ENCODE measurements at places on chromosomes 11 and 22. TPM values are rescaled to one million over a fixed set of nuclear protein-coding genes. Genes with fewer than 3 reads are reported as not detected.
A peak's percentile ranks its signal among the peaks of the same experiment; 100 is the strongest.

- H3K36me3 ChIP-seq: peaks cover 7% of the 10 kb centered on the region
- H3K4me3 ChIP-seq: no peak overlapping the region
- H3K27me3 ChIP-seq: no peaks in the 10 kb centered on the region
Observed at GRCh38 chr22:23259916-23260644, 79.8 kb downstream of the BCR start.

- no peaks in the 10 kb centered on the region for H3K36me3 ChIP-seq
- no peak overlapping the region for H3K4me3 ChIP-seq
- H3K27ac ChIP-seq: no peak overlapping the region
- no peaks in the 10 kb centered on the region for H3K4me1 ChIP-seq
- no peaks in the 10 kb centered on the region for H3K27me3 ChIP-seq
- DNase-seq: peak; percentile 48
Observed at GRCh38 chr11:58286249-58286648, 18.2 kb upstream of the OR10W1 start.

- H3K4me1 ChIP-seq: no peaks in the 10 kb centered on the region
- H3K4me3 ChIP-seq: no peak overlapping the region
- H3K36me3 ChIP-seq: peaks cover 15% of the 10 kb centered on the region
- DNase-seq: peak; percentile 93
- H3K27me3 ChIP-seq: no peaks in the 10 kb centered on the region
Observed at GRCh38 chr22:19909350-19910179, 32.0 kb upstream of the COMT start.

DNA sequence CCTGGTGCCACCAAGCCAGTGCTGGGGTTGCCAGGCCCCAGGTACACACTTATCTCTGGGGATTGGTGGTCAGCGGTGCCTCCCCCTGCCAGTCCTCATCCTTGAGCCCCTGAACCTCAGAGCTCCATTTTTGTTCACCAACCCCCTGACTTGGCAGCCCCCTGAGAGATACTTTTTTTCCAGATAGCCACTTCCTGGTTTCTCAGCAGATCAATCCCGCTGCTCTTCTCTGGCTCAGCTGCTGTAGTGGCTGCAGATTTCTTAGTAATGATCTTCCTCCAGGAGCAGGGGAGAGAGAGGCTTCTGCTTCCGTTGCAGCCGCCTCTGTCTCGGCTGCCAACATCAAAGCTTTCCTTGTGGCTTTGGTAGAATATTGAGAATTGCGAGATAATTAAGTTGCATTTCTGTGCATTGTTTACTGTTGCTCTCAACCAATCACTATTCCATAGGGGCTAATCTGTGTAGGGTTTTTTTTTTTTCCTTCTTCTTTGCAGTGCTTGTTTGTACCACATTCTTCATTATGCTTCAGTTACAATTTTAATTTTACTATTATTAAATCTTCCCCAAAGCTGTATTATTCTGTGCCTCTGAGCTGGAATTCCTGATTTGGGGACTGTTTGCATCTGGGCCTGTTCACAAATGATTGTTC is 92.1 kb downstream of the PKNOX2 start:
- H3K27me3 ChIP-seq: no peaks in the 10 kb centered on the region
- no peak for DNase-seq
- H3K36me3 ChIP-seq: no peaks in the 10 kb centered on the region
- H3K4me1 ChIP-seq: no peaks in the 10 kb centered on the region
- no peak overlapping the region for H3K27ac ChIP-seq

DNA sequence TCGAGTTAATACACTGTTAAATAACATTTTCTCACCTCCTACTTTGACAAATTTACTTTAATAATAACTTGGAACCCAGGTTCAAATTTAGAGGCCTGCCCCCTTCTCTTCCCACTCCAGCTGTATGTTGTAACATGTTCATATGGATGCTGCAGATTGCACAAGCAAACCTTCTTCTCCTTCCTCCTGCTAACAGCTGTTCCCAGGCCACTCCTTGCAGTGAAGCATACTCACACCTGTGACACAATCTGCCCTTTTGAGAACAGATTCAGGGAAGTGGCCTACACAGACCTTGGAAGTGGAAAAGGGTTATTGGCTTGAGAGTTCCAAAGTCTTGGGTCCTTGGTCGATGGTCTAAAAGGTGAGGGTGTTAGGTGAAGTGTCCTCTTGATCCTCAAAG is 131.9 kb downstream of the TEAD1 start:
- H3K4me1 ChIP-seq: peaks cover 62% of the 10 kb centered on the region
- H3K4me3 ChIP-seq: no peak overlapping the region
- H3K27ac ChIP-seq: no peak overlapping the region
- H3K27me3 ChIP-seq: no peaks in the 10 kb centered on the region
- peaks cover 5% of the 10 kb centered on the region for H3K36me3 ChIP-seq

GRCh38 chr11:27187848-27188621 is 147.4 kb downstream of the BBOX1 start:
- no peaks in the 10 kb centered on the region for H3K27me3 ChIP-seq
- peaks cover 15% of the 10 kb centered on the region for H3K4me1 ChIP-seq
- H3K27ac ChIP-seq: no peak overlapping the region

DNA sequence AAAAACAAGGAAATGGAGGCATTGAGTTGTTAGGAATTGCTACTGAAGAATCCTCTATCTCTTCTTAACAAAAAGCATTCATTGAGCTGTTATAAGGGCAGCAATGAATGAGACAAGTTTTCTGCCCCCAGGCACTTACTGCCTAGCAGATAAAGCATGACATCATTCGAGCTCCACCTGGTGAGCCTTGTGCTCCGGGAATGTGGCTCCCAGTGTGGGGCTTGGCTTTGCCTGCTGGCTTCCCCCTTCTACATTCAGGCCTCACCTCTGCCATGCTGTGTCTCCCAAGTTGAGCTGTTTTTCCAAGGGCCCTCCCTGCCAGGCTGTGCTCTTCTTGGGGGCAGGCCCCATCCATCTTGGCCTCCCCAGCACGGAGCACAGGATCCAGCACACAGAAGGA is 56.9 kb upstream of the EIF3D start:
- no peaks in the 10 kb centered on the region for H3K36me3 ChIP-seq
- peaks cover 64% of the 10 kb centered on the region for H3K27me3 ChIP-seq
- H3K4me3 ChIP-seq: no peak overlapping the region
- H3K4me1 ChIP-seq: no peaks in the 10 kb centered on the region

DNA sequence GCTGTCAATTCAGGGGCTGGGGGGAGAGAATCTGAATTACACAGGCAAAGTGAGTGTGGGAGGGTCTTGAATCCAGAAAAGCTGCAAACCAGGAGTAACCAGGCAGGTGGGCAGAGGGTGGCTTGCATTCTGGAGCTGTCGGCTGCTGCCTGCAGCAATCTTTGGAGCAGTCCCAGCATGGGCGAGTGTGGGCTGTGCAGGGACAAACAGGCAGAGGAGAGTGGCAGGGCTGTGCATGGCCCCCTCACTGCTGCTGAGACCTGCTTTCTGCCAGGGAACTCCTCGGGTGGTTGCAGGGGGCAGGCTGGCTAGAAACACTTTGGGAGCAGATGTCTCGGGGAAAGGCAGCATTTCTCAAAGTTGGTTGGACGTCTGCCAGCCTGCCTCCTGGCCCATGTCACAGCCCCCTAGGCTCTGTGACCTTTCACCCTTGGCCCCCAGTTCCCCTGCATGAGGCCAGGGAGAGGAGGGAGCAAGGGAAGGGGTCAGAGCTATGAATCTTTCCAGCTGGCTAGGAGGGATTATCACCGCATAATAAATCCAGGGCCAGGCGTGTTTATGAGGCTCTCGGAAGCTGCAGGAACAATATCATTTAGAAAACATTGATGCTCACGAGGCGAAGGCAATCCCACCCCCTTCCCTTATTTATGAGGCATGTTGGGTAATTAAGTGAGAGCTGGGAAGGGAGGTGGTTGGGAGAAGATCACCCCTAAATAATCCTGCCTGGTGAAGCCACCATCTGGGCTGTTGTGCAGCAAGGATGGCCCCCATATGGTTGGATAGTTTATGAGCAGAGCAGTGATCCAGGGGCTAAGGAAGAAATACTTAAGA is 212.3 kb upstream of the NCAM1 start:
- H3K27ac ChIP-seq: no peak overlapping the region
- no peaks in the 10 kb centered on the region for H3K4me1 ChIP-seq
- H3K4me3 ChIP-seq: no peak overlapping the region
- H3K36me3 ChIP-seq: no peaks in the 10 kb centered on the region
- H3K27me3 ChIP-seq: no peaks in the 10 kb centered on the region

- H3K4me1 ChIP-seq: no peaks in the 10 kb centered on the region
- peaks cover 24% of the 10 kb centered on the region for H3K27me3 ChIP-seq
- no peak overlapping the region for H3K4me3 ChIP-seq
- DNase-seq: no peak
- no peaks in the 10 kb centered on the region for H3K36me3 ChIP-seq
Observed at GRCh38 chr11:125426818-125427528, 69.1 kb downstream of the FEZ1 start.

GRCh38 chr11:66851698-66852465 is 5.0 kb upstream of the LRFN4 start:
- H3K36me3 ChIP-seq: peaks cover 14% of the 10 kb centered on the region
- H3K4me1 ChIP-seq: peaks cover 6% of the 10 kb centered on the region
- no peaks in the 10 kb centered on the region for H3K27me3 ChIP-seq
- no peak overlapping the region for H3K27ac ChIP-seq
- DNase-seq: peak; percentile 73

GRCh38 chr11:84645988-84646694 is 981.0 kb downstream of the DLG2 start:
- no peaks in the 10 kb centered on the region for H3K36me3 ChIP-seq
- no peaks in the 10 kb centered on the region for H3K27me3 ChIP-seq
- no peak overlapping the region for H3K4me3 ChIP-seq

DNA sequence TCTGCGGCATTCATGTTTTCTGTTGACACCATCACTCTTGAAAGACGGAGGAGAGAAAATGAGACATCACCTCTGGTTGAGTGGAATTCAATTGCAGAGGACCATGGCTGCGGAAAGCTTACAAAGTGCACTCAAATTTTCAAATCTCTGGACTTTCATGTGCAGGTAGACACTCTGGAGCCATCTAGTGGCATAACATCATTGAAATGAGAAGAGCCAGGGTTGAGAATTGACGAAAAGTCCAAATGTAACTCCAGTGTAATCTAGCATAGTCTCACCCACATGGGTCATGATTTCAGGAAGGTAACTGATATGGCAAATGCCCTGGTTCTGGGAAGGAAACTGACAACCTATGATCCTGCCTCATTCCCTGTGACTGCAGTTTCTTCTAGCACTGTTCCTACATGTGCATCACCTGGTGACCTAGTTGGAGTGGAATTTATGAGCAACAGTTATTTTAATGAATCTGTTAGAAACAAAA is 687.8 kb downstream of the KCNA4 start:
- peak overlapping the region; percentile 75 for H3K27ac ChIP-seq
- H3K36me3 ChIP-seq: no peaks in the 10 kb centered on the region
- H3K4me3 ChIP-seq: no peak overlapping the region
- H3K4me1 ChIP-seq: peaks cover 27% of the 10 kb centered on the region

DNA sequence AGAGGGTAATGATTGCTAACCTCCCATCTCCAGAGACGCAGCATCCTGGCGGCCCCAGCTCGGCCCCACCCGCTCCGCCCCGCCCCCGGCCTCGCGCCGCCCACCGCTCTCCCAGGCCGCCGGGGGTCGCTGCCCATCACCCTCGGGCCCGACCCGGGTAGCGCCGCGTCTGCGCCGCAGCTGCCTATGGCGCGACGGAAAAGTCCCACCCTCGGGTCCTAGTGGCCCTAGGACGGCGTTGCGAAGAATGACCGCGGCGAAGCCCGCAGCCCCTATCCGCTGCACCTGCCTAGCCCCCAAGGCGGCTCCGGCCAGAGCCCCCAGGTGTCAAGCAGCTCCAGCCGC is 457 bp downstream of the CPSF7 start:
- DNase-seq: peak; percentile 85
- peaks cover 43% of the 10 kb centered on the region for H3K36me3 ChIP-seq
- peak overlapping the region; percentile 95 for H3K4me3 ChIP-seq

The GNG3 gene
- not detected for total RNA-seq

The GPR83 gene
- total RNA-seq: not detected

The SLC22A6 gene
- not detected for total RNA-seq

The OR11H1 gene
- total RNA-seq: not detected

The GTSE1 gene
- total RNA-seq: 1.8 TPM

The TUBGCP6 gene
- 28.2 TPM for total RNA-seq

The OR6A2 gene
- 0.59 TPM for total RNA-seq

The SF3B2 gene
- total RNA-seq: 131 TPM

Measured in osteoblast (primary cell).